ENCODE measurements at places on chromosomes 1 and 21. TPM values are rescaled to one million over a fixed set of nuclear protein-coding genes. Genes with fewer than 3 reads are reported as not detected.

The CD48 gene
- total RNA-seq: 340 TPM

The ETS2 gene
- 25.6 TPM for total RNA-seq

The IL12RB2 gene
- total RNA-seq: 82.9 TPM

The RIPPLY3 gene
- not detected for total RNA-seq

The KRTAP11-1 gene
- total RNA-seq: not detected

The S100A12 gene
- total RNA-seq: not detected

The DNASE2B gene
- not detected for total RNA-seq

DNA sequence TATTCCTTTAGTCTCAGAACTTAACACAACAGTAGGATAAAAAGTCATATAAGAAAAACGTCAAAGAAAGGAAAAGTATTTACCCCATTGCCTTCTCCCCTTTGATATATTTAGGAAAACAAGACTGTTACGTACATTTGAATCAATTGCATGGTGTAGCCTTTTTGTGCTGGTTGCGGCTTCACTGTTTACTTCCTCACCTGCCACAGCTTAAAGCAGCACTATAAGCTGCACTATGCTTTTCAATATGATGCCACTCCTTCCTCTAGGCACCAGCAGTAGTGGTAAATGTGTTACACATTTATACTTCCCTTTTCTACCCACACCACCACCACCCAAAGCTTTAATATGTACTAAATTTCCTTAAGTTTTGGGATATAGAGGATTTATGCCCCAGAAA is 111.1 kb downstream of the ATP1B1 start:
- no peak for DNase-seq

GRCh38 chr1:25669781-25670567 is 53.4 kb downstream of the MAN1C1 start:
- no peak for DNase-seq

GRCh38 chr1:86739648-86740509 is 35.5 kb downstream of the SH3GLB1 start:
- DNase-seq: no peak

- DNase-seq: peak; percentile 31
Measured at GRCh38 chr21:34801519-34802132, 132.8 kb downstream of the CLIC6 start.

GRCh38 chr1:1232208-1232795 is at the start of gene B3GALT6:
Gene B3GALT6 (plus strand): TSS chr1:1232237. CDS start chr1:1232279, 42 bp downstream.
- DNase-seq: no peak

DNA sequence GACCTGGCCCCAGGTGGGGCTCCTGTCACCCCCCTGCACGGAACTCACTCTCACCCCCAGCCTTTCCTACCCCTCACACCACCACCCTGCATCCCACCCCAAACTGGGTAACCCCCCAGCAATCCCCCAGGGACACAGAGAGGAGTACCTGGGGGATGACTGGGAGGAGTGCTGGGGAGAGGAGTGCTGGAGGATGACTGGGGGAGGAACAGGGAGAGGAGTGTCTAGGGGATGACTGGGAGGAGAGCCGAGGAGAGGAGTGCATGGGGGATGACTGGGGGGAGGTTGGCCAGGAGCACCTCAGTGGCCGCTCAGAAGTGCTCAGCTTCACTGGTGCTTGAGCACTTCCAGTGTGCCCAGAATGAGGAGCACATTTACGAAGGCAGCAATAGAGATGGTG is 59.1 kb downstream of the SIK1 start:
- DNase-seq: no peak

GRCh38 chr21:22763442-22763841 is 1765.2 kb downstream of the NCAM2 start:
- DNase-seq: no peak

- no peak for DNase-seq
Measured at GRCh38 chr1:51032936-51033335, 62.9 kb downstream of the CDKN2C start.

DNA sequence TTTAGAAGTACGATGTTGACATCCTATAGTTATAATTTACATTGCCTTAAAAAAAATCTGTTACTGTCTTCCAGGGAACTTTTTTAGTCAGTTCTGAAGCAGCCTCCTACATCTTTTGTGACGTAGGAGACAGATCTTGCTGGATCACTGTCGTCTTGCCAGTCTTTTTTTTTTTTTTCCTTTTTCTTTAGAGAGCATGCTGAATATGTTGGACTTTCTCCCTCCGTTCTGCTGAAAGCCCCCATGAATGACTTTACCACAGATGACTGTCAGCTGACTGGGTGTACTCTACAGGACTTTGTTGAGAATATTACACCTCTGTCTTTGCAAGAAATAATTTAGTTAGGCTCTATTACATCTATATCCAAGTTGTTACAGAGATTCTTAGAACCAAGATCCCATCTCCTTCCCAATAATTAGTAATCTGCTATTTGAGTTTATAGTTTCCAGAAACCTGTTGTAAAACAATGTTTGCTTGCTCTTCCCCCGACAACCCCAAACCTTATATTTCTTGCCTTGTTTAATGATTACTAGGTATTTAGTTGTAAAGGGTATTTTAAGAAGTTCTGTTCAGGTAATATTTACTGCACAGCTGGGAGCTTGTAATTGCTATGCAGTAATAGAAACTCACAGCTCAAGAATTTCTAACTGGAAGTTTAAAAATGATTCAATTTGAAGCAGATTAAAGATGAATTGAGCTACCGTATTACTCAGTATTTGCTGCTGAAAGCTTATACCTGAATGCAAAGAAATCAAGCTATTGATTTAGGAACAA is 61.8 kb downstream of the RASAL2 start:
- DNase-seq: no peak

GRCh38 chr21:35840197-35840799 is 220.0 kb downstream of the SETD4 start:
- peak; percentile 74 for DNase-seq
